ENCODE measurements at places on chromosomes 7 and 10. TPM values are rescaled to one million over a fixed set of nuclear protein-coding genes. Genes with fewer than 3 reads are reported as not detected.

DRGX gene
- not detected for total RNA-seq

IQCE gene
- total RNA-seq = 15.0 TPM

ANKRD30A gene
- total RNA-seq = not detected

HOXA13 gene
- not detected for total RNA-seq

HHEX gene
- 78.8 TPM for total RNA-seq

VWDE gene
- total RNA-seq = 0.50 TPM

EGFR gene
- total RNA-seq = 5.1 TPM

STOX1 gene
- 0.14 TPM for total RNA-seq

UNC5B gene
- 14.5 TPM for total RNA-seq

WNT8B gene
- not detected for total RNA-seq

ENO4 gene
- total RNA-seq = 0.07 TPM

BUD23 gene
- 48.5 TPM for total RNA-seq
